ENCODE measurements at places on chromosomes 12 and 14.

DNA sequence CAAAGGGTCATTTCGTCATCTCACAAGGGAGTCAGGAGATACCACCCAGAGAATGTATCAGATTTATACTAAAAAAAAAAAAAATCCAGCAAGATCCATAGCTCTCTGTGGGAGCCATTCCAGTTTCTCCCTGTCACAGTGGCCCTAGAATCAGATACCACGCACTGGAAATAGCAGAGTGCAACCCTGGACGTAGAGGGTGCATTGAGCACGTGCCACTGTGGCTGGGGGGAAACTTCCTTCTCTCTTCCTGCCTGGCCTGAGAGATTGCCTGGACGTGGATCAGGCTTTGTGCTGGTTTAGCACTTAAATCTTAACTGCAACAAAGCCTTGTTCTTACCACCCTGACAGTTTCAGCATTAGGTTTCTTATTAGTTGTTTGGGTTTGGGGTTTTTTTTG is 124.3 kb downstream of the FBXL14 start:
- no peak for DNase-seq

GRCh38 chr14:68665792-68666204 is 127.1 kb downstream of the ZFP36L1 start:
- no peak for DNase-seq

DNA sequence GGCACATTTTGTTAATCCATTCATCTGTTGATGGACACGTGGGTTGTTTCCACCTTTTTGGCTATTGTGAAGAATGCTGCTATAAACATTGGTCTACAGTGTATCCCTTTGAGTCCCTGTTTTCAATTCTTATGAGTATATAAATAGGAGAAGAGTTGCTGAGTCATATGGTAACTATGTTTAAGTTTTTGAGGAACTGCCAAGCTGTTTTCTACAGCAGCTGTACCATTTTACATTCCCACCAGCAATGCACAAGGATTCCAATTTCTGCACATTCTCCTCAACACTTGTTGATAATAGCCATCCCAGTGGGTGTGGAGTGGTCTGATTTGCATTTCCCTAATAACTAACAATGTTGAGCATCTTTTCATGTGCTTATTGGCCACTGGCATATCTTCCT is 6.9 kb upstream of the SVOP start:
- no peak for DNase-seq

DNA sequence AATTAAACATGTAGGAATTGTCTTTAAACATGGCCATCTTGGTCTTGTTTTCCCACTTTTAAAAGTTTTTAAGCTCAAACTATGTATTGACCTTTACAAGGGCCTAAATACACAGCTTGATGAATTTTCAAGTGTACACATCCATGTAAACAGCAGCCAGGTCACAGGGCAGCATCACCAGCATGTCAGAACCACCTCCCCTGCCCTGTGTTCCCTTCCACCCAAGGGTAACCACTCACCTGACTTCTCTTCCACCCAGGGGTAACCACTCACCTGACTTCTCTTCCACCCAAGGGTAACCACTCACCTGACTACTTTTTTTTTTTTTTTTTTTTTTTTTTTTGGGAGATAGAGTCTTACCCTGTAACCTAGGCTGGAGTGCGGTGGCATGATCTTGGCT is 4.6 kb downstream of the FBXW8 start:
- no peak for DNase-seq

DNA sequence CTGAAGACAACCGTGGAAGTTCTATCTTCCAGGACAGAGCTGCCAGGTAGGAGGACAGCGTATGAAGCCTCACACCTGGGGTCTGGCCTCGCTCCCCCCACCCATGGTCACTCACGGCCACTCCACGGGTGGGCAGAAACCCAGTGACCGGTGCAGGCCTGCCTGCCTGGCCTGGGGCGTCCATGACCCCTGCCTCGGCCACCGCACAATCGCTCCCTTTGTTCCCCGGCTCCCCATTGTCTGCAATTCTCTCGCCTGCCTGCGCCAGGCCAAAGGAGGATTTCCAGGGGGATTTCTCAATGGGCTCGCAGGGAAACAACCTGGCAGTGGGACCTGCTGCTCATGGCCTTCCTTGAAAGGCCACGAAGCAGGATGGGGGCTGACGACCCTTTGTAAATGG is 22.6 kb downstream of the CCDC85C start:
- DNase-seq = no peak

DNA sequence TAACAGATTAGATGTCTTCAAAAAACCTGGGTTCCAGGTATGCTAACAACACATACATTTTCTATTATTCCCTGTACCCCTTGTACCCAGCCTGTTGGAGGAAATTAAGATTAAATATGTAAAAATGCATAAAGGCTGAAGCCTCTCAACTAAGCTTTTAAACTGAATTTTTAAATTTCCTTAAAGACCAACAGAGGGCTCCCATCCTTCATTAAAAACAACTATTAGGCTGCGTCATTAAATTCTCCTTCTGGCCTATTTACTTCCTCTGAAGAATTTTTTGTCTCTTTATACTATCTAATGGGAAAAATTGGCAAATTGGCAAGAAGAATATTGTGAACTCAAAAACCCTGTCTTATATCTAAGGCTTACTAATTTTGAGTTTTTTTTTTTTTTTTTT is 21.8 kb downstream of the SENP1 start:
- no peak for DNase-seq

DNA sequence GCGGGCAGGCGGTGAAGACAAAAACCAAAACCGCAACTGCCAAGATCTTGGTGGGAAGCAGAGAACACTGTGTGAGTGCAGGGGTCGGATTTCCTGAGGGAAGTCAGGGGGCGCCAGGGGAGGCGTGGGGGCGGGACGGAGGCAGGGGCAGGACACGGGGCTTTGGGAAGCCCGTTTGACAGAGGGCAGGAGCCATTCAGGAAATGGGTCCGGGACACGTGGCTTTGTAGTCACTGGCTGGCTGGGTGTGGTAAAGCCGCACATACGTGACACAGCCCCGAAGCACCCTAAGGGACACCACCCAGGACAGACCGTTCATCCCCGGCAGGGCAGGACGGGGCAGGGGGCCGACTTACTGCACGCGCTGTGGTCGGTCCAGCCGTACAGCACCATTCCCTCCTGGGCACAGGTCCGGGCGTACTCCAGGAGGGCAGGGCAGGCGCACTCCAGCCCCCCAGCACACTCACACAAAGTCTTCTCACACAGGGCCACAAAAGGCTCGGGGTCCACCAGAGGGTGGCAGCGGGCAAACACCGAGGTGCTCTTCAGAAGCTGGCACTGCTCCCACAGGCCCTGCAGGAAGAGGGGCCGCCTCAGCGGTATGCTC is 49.4 kb downstream of the VWF start:
- DNase-seq = peak; percentile 40

DNA sequence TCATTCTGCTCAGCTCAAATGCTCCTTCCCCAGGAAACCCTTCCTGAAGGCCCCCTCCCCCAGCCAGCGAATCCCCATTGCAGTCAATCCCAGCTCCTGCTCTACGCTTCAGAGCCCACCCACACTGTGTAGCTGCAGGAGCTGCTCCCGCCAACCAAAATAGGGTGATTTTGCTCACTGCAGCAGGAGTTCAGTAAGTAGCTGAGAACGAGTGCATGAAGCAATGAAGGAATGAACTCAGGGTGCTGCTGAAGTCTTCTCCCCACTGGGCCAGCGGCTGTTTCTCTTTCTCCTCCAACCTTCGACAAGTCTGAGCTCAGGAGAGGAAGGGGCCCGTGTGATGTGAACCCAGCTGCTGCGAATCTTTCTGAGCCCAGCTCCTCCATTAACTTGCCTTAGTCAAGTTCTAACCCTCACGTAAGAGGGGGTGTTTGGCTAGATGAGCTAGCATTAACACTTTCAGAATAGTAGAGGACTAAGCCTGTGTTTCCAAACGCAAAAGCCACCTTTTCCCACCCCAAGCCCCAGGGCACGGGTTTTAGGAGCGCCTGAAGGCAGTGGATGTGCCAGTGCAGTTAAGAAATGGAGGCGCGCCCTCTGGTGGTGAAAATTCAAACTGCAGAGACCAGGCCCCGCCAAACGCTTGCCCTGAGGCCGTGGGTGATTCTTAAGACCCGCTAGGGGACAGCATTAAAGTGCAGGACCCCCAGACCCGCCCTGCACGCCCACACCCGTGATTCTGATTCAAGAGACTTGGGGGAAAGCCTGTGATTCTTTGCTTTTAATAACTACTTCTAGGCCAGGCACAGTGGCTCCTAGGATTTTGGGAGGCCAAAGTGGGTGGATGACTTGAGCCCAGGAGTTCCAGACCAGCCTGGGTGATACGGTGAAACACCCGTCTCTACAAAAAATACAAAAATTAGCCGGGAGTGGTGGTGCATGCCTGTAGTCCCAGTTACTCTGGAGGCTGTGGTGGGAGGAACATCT is 11.9 kb upstream of the SERPINA4 start:
- DNase-seq = peak; percentile 5

GRCh38 chr12:55829967-55830600 is 697 bp upstream of the DNAJC14 start:
- DNase-seq = peak; percentile 36

DNA sequence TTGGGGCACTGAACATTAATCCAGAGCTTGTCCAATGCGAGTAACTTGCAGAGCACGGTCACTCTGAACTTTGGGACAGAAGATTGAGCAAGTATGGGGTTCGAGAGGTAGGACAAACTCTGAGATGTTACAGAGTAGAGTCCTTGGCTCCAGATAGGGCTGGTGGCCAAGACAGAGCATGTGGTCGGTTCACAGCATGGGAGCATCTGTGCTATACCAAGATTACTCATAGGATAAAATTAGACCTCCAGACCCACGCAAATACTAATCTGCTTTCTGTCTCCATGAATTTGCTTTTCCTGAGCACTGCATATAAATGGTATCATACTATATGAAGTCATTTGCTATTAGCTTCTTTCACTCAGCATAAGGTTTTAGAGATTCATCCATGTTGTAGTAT is 93.4 kb upstream of the TBX5 start:
- DNase-seq = no peak

Data from CD4-positive, alpha-beta T cell treated with Interferon alpha-2 for 1 hour (primary cell).